Thymus (tissue), 14 donors: ENCODE measurements at places on chromosomes 1 and 21. TPM values are rescaled to one million over a fixed set of nuclear protein-coding genes. Genes with fewer than 3 reads are reported as not detected.

GRCh38 chr1:18682375-18682774 lies 51.7 kb downstream of the PAX7 start:
- no peak for DNase-seq

GRCh38 chr1:114454539-114454938 lies 56.5 kb downstream of the TRIM33 start:
- no peak for DNase-seq

DNA sequence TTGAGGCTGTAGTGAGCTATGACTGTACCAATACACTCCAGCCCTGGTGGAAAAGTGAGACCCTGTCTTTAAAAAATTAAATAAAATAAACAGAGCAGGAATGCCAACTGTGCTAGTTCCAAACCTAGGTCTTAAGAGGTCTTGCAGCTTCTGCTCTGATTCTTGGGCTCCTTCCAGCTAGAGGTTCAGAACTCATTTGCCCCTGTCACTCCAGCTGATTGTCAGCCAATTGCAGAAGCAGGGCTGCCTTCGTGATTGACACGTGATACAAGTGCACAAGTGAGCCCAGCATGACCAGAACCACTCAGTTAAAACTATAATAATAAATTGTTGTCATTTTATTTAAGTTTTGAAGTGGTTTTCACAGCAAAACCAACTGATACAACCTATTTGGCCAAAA lies 298.4 kb downstream of the USP25 start:
- no peak for DNase-seq

The CFHR2 gene
- not detected for polyA plus RNA-seq

The SGIP1 gene
- polyA plus RNA-seq: 2.9 TPM

DNA sequence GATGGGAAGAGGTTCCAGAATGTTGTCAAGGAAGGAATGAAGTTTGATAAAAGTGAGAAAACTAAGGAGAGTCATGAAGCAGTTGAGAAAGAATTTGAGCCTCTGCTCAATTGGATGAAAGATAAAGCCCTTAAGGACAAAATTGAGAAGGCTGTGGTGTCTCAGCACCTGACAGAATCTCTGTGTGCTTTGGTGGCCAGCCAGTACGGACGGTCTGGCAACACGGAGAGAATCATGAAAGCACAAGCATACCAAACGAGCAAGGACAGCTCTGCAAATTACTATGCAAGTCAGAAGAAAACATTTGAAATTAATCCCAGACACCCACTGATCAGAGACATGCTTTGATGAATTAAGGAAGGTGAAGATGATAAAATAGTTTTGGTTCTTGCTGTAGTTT lies 142.8 kb downstream of the CDC7 start:
- DNase-seq: no peak

The ZNF593OS gene
- polyA plus RNA-seq: 0.87 TPM

DNA sequence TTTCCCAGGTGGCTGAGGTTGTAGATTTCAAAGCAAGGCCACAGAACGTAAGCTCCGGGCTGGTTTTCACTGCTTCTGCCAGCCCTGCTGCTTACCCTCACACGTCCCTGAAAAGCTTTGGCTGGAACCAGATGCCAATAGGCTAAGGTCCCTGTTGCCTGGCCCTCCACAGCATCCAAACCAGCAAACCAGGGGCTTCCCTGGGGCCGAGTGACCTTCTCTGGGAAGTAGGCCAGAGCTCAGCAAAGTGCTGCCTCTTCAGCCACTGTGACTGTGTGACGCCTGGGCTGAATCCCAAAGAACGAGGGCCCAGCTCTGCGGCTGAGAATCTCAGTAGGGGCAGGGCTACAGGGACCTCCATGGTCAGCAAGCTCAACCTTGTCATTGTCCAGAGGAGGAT lies 28.9 kb upstream of the RBM15 start:
- DNase-seq: no peak

DNA sequence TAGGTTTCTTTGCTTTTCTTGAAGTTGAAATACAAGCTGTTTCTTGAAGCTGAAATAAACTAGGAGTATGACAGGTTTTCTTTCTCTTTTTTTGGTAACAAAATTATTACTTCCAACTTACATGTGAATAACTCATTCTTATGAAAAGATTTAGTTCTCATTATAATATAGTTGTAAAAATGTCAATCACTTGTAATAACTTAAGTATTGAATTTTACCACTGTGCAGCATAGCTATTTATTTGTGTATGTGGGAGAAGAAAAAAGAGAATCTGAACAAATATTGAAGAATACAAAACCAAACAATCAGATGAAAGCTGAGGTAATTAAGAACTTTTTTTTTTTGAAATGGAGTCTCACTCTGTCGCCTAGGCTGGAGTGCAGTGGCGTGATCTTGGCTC lies 11.1 kb downstream of the CLIC4 start:
- DNase-seq: no peak

- no peak for DNase-seq
These were observed 1494.3 kb downstream of the AMY1C start for GRCh38 chr1:105243969-105244368.

The HAO2 gene
- polyA plus RNA-seq: 6.0 TPM

GRCh38 chr1:99970713-99971255 lies 988 bp downstream of the SLC35A3 start:
- no peak for DNase-seq

GRCh38 chr1:7646981-7647901 lies 123.9 kb upstream of the VAMP3 start:
- peak; percentile 22 for DNase-seq

DNA sequence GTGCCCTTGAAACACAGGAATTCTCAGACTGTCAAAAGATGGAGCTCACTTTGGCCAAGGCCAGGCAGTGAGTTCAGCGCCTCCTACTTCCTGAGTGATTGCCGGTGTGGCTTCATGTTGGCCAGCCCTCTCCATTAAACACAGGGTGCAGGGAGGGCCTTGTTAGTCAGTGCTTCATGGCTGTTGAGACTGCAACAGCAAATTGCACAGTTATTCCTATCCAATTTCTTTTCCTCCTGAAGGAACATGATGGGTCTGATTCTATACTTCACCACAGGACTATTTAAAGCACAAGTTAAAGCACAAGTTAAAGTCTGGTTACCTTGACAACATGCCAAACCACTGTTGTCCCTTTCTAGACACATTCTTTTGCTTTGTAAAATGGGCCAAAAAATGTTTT lies 156.6 kb downstream of the SIPA1L2 start:
- DNase-seq: no peak

- no peak for DNase-seq
These were observed 61.2 kb upstream of the ARHGEF16 start for GRCh38 chr1:3393024-3393986.

- no peak for DNase-seq
These were observed 203.2 kb downstream of the SDCCAG8 start for GRCh38 chr1:243459059-243459458.

DNA sequence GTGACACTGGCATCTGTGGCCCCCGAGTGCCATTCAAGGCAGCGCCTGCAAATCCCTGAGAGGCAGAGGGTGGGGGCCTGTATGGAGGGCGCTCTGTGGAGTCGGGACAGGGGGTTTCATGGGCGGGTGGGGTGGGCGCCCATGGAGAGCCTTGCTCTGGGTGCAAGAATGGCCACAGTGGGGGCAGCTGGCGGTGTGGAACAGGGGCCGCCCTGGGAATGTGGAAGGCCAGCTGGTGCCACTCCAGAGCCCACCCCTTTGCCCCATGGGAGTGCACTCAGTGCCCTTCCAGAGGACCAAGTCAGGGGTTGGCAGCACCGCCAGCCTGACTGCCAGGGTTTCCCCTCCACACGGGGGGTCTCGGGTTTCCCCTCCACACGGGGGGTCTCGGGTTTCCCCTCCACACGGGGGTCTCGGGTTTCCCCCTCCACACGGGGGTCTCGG lies 55.0 kb upstream of the TRAPPC10 start:
- DNase-seq: no peak

The RGL1 gene
- polyA plus RNA-seq: 11.9 TPM

The RNU1-2 gene
- polyA plus RNA-seq: not detected

DNA sequence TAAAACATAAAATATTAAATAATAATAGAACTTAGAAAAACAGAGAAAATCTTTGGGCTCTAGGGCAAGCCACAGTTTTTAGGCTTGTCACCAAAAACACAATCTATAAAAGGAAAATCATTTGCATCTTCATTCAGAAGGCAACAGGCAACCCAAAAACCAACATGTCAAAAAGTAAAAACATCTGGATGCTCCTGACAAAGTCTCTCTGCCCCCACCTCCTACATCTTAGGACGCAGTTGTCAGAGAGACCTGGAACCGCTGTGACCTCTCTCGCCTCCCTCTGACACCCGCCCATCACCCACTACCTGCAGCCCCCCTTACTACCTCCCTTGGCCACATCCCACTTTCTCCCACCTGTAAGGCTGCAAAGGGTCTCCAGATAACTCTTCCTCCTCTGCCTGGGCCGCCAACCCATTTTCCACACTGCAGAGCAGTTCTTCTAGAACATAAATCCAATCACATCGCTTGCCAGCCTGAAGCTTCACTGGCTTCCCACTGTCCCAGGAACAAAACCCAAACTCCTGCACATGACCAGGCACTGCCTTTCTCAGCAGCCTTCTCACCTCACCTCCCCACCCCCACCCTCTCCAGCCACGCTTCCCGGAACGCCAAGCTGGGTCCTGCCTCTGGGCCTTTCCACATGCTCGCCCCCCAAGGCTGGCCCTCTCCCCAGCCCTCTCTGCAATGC lies 14.7 kb downstream of the PRDM15 start:
- no peak for DNase-seq

The SHISA4 gene
- 5.0 TPM for polyA plus RNA-seq

DNA sequence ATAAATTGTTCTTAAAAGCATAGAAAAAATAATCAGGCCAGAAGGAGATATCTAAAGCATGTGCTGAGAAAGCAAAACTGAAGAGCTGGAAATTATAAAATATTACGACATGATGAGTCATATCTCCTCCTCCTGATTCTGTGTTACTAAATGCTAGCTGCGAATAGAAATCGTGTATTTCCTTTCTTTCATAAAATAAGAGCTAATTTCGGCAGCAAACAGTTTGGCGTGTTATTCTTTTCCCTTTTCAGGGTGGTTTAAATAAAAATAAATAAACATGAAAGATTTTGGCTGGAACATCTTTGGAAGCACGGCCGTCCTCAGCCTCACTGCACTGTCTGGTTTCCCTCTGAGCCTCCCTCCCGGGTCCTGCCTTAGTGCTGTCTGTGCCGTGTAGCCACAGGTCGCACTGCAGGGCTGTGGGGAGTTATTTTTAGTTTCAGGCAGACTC lies 56.0 kb downstream of the ADARB1 start:
- DNase-seq: no peak

- DNase-seq: no peak
These were observed 7.7 kb downstream of the C1orf226 start for GRCh38 chr1:162389021-162389818.

DNA sequence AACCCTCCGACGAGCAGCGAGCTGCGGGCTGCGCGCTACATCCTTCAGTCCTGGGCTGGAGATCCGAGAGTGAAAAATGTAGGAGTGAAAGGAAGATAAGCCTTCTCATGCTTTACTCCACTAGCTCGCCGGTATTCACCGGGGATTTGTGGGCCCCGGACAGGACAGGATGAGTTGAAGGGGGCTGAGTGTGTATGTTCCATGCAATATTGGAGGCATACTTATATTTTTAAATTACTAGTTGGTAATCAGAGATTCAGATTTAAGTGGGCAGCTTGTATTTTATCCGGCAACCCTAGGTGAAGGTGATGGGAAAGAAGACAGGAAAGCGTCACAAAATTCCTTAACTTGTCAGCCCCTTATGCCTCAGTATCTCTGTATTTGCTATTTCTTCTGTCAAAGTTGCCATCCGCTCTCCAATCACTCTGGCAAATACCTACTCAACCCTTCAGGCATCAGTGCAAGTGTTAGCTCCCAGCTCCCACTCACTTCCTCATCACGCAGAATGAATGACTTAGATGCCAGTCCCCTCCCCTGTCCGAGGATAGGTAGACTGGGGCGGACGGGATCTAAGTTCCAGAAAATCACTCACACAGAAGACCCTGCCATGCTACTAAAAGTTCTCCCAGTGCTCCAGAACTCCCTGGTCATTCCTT lies 503 bp upstream of the PIGM start:
- no peak for DNase-seq

- DNase-seq: no peak
These were observed 8.1 kb upstream of the GADD45A start for GRCh38 chr1:67676946-67677345.

The HES5 gene
- polyA plus RNA-seq: 0.55 TPM

GRCh38 chr1:109354929-109355328 lies 42.8 kb downstream of the SORT1 start:
- DNase-seq: no peak

DNA sequence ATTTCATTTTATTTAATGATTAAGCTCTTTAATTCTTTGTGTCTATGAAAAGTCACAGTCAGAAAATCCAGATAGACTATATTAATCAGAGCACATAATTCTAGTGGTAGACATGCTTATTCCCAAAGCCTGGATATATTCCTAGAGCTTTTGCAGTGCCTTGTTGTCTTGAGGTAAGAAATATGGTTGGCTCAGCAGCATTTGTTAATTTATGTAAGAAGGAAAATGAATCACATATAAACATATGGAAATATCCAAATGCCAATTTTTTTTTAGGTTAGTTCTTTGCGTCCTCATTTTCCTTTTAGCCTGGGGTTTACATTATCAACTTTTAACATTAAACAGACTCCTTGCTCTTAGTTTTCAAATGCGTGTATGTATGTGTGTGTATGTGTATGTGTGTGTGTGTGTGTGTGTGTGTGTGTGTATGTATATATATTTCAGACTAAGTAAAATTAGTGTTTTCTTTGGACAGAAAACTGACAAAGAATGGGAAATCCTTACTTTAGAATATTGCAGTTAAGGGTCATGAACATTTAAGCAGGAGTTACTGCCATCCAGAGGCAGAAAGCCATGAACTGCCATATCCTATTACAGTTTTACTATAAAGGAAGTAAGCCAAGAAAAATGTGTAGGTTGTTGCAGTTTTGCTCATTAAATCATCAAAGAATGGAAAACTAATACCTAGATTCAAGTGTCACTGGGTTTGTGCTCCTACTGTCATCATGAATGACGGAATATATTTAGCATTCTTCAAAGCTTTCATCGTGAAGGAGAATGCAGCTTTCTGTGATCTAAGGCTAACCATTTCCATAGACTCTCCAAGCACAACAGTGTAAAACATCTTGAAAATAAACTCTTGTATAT lies 477.1 kb upstream of the NR5A2 start:
- DNase-seq: no peak

DNA sequence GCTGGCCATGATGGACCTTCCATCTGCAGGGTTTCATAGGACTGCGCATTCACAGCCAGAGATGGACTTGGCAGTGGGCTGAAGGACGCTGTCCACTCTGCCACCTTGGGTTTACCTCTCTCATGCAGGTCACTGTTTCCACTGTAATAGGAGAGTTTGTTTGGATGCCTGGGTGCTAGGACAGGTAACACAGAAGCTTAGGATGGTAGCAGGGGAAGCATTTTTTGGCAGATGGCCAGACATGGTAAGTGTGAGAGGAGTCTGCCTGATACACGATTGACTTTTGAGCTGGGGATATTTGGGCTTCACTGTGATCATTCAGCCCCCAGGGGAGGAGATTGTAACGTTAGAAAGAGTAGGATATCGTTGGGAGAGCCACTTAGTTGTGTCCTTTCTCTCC lies 11.8 kb downstream of the PSEN2 start:
- DNase-seq: no peak

The MEGF6 gene
- 35.2 TPM for polyA plus RNA-seq

The PADI3 gene
- polyA plus RNA-seq: 0.27 TPM

- DNase-seq: no peak
These were observed 117.5 kb upstream of the VANGL1 start for GRCh38 chr1:115524236-115524635.

The TMIGD3 gene
- 28.2 TPM for polyA plus RNA-seq

- no peak for DNase-seq
These were observed 34.6 kb downstream of the GADD45A start for GRCh38 chr1:67719329-67720196.
